Muscle of back (tissue), 13 donors: ENCODE measurements at places on chromosomes 1 and 21.

DNA sequence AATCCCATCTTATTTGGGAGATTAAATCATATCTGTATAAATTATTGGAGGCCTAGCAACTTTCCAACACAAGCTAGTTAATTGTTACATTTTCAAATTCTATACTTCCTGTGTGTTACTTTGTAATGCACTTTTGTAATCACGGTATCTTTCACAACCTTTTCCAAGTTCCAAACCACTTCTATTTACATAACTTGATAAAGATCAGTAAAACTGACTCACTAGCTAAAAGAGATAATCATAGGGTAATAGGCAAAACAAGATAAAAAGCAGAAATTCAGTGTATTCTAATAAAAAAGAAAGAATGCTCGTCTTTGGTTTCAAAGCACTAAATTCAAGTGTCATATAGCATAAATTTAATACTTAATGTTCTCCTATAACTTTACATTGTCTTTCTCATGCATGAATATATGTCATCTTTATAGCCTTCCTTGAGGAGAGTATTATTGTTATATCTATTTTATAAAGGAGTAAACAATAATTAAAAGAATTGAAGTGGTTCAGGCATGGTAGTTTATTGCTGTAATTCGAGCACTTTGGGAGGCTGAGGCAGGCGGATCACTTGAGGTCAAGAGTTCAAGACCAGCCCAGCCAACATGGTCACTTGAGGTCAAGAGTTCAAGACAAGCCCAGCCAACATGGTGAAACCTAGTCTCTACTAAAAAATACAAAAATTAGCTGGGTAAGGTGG, 66.4 kb downstream of the RGS13 start:
- no peak for DNase-seq

DNA sequence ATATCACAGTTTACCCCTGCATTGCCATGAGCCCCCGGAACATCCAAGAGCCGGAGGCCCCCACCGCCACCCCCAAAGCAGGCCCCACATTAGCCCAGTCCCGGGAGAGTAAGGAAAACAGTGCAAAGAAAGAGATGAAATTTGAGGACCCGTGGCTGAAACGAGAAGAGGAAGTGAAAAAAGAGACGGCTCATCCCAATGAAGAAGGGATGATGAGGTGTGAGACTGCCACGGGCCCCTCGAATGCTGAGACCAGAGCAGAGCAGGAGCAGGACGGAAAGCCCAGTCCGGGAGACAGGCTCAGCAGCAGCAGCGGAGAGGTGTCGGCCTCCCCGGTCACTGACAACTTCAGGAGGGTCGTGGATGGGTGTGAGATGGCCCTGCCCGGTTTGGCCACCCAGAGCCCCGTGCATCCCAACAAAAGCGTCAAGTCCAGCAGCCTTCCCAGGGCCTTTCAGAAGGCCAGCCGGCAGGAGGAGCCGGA, 532.4 kb downstream of the KIF26B start:
- no peak for DNase-seq

DNA sequence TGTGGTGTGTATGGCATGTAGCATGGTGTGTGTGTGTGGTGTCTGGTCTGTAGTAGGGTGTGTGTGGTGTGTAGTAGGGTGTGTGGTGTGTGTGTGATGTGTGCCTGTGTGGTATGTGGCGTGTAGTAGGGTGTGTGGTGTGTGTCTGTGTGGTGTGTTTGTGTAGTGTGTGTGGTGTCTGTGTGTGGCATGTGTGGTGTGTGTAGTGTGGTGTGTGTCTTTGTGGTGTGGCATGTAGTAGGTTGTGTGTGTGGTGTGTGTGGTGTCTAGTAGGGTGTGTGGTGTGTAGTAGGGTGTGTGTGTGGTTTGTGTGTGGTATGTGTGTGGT, 85.5 kb downstream of the SYT2 start:
- no peak for DNase-seq

- DNase-seq, result no peak
Measured at GRCh38 chr1:25019337-25020172, 89.5 kb upstream of the RUNX3 start.

DNA sequence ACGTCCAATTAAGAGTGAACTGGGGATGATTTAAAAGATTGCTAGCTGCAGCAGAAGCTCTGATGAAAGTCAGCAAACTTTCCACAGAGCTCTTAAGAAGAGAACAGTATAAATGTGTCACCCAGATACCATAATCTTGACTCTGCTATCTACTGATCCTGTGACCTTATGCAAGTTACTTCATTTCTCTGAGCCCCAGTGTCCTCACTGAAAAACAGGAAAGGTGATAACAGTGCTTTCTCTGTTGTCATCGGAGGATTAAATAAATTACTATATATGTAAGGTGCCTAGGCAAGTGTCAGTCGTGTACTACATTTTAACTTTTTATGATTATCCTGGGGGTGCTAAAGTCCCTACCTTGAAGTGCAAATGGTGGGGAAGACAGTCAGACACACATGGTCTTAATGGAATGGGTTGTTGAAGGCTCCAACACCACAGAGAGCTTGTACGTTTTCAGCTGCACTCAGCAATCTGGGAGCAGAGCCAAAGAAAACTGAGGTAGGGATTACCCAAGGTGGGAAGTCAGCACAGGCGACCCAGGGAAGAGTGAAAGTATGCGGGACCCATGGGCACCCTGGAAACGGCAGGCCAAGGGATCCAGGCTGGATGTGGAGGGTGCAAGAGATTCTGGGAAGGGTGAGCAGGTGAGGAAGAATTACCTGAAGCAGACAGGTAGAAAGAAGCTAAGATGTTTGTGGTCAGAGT, 82.8 kb downstream of the DTL start:
- no peak for DNase-seq

DNA sequence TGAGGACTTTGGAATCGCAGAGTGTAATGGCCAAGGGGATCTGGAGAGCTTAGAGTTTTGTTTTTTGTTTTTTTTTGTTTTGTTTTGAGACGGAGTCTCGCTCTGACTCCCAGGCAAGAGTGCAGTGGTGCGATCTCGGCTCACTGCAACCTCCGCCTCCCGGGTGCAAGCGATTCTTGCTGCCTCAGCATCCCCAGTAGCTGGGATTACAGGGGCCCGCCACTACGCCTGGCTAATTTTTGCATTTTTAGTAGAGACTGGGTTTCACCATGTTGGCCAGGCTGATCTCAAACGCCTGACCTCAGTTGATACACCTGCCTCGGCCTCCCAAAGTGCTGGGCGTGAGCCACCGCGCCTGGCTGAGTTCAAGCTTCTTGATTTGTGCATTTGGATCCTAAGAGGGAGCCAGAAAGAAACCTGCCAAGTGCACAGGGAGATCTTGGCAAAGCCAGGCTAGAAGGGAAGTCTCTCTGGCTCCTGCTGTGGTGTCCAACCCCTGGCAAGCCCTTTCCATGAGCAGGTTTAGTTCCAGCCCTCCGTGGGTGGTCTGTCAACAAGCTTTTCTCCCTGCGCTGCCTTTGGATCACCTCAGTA, 852 bp downstream of the FAAH start:
- DNase-seq, result peak; percentile 54
